ENCODE measurements at places on chromosomes 7 and 10.

- peak; percentile 10 for DNase-seq
Observed at GRCh38 chr7:142383841-142384492, 126.1 kb upstream of the PRSS58 start.

DNA sequence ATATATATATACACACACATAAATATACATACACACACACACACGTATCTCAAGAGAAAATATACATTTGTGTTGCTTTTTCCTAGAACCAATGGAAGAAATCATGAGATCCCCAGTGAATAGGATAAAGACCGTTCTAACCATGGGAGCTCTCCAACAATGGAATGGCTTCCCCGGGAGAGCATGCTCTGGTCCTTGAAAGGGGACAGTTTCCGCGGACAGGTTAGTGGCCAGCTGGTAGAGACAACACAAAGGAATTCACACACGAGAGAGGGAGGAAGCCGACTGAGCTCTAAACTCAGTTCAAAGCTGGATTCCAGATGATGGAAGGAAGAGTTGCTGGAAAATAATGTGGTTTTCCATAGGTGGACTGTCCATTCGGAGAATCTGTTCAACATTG lies 72.7 kb downstream of the SLC37A3 start:
- no peak for DNase-seq

DNA sequence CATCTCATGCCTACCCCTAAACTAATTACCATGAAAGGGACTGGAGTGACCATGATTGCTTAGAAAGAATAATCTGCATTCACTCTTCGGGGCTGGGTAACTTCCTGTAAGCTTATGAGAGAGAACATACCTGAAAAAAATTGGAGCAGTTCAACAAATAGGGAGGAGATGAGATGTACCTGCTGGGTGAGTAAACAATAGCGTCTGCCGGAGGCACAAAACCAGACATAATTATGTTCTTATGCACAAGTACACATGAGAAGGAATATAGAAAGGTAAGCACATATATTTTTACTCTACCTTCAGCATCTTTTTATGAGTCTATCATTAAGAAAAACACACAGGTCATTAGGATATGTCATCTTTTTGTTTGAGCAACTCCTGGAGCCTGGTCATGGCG lies 224.6 kb upstream of the FERD3L start:
- DNase-seq: no peak

DNA sequence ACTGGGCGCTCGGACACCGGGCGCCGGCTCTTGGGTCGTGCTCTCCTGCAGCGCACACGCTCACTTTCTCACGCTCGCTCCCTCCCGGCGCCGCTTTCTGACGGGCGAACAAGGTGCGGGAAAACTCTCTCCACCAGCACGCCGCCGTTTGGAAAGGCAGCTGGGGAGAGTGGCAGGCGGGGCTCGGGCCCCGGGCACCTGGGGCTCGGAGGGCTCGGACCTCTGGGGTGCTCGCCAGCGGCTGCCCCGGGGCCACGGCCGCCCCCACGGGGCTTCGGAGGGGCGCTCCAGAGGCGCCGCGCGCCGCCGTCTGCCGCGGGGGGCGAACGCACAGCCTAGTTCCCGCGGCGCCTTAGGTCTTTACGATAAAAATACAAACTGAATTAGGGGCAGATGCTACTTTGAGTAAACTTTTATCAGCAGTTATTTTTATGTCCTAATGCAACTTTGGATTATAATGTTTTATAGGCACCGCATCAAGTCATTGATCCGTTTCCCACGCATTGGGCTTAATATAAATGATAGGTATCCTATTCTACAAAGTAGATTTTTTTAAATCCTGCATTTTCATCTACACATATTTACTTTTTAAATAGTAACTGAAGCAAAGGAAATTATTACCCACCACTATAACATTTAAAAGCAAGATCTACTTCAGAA lies 535 bp upstream of the EPC1 start:
- DNase-seq: no peak

DNA sequence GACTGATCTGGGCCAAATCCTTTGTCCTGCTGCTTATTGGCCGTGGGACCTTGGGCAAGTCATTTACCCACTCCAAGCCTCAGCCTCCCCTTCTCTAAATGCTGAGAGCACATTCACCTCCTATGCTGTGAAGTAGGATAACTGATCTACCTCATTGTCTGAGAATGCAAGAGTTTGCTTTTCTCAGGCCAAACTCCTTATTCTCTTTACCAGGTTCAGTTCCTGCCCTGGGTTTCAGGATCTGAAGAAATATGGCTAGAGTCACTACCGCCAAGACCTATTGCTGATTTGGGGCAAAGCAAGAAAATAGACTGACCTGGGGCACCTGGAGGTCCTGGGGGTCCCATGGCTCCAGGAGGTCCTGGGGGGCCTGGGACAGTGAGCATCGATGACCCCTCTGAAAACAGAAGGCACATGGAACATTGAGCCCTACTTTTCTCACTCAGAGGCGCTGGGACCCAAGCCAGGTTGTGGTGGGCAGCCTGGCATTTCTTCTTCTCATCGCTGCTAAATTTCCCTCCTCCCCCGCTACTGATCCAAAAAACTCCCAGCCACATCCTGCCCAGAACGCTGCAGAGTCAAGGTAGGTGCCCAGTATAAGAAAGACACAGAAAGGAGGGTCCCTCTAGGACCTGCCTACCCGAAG lies 42.4 kb downstream of the COL17A1 start:
- no peak for DNase-seq

GRCh38 chr7:81725812-81726127 lies 44.1 kb downstream of the HGF start:
- DNase-seq: no peak

DNA sequence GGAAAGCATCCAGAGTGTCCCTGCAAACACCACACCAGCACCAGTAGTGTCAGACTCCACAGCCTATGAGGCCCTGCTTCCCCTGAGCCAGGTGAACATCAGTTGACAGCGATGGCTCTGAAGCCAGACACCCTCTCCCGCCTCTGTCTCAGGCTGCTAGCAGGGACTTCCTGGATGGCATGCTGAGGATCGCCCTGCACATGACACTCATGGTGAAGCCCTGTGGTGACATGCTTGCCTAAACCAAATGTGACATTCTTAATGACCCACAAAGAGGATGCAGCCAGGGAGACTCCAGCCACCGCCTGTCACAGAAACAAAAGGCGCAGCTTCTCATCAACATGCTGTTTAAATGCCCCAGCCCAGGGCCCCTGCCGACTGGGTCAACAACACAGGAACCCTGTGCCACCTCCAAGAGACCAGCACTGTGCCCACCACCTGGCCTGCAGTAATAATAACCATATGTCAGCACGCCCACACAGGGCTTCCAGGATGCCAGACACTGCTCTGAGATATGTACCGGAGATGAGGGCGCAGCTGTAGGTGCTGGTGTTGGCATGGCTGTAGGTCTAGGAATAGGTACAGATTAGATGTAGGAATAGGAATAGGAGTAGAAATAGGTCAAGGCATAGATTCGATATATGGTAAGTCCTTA lies 81.3 kb downstream of the GRID1 start:
- DNase-seq: no peak

DNA sequence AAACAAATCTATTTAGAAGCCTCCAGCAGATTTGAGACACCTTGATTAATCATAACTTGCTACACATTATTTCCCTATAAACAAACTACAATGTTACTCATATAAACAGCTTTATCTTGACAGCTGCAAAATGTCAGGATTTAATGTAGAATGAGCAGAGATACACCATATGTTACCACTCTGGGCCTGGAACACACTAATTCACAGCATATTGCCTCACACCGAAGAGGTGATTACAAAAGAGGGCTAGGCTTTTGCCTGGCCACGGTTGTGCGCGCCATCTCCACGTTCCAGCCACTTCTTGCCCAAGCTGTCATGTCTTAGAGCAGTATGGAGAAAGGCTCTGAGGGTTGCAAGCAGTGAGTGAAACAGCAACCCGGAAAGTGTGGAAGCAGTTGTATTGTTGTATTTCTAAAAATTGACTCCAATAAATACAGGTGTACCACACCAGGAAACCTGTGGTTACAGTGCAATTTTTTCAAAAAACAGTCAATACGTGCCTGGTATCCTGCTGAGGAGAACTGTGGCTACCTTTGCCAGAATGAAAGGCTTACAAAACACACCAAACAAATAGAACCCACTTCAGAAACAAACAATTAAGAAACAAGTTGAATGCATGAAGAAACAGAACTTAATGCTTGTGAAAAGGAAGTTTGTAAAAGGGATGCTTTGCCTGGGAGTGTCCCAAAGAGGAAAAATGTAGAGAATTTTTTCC lies 498.1 kb downstream of the PLXNA4 start:
- no peak for DNase-seq

DNA sequence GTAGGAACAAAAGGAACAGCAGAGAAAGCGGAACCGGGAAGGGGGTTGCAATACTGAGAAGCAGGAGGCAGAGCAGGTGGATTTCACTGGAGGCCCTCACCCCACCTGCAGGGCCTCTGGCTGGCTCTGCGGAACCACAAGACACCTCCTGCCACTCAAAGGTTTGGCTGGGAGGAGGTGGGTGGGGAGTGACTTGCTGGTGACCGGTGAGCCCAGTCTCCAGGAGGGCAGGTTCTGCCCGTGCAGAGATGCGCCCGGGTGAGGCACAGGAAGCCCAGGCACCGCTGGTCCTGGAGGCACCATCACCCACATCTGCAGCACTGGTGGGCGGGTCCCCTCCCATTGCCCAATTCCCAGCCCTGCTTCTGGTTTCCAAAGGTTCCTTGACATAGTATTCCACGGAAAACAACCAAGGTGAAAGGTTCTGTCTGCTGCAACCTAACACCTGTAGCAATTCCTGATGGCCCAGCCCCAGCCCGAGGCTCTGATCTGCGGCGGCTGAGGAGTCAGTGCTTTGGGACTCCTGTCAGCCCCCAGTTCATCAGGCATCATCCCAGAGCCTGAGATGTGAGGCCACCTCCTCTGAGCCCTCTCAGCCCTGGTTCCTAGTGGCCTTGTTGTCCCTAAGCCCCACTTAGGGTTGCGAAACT lies 64.4 kb downstream of the CALML3 start:
- no peak for DNase-seq

DNA sequence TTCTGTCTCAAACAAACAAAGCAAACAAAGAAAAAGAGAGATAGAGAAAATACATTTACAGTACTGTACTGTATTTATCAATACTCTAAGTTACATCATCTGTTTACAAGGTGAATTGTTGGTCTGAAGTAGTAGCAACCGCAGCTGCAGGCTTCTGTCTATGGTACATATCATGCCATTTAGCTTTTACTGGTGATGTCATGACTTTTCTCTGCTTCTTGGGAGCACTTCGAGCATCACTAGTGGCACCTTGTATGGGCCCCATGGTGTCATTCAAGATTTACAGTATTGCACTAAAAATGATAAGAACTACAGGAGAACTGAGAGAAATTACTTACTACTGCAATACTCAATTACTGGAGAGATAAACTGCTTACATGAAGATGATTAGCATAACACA lies 826.9 kb downstream of the CNTNAP2 start:
- DNase-seq: no peak

DNA sequence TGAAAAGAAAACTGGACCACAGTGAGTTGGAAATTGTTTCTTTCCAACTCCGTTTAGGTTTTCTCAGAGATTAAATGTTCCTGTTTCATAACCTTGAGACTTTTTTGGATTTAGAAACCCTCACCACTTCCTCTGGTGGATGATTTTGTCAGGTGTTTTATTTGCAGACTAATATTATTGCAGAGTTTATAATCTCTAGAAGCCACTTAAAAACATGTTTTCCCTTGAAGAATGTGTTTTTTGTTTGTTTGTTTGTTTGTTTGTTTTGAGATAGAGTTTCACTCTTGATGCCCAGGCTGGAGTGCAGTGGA lies 520 bp upstream of the MICU1 start:
- DNase-seq: no peak

DNA sequence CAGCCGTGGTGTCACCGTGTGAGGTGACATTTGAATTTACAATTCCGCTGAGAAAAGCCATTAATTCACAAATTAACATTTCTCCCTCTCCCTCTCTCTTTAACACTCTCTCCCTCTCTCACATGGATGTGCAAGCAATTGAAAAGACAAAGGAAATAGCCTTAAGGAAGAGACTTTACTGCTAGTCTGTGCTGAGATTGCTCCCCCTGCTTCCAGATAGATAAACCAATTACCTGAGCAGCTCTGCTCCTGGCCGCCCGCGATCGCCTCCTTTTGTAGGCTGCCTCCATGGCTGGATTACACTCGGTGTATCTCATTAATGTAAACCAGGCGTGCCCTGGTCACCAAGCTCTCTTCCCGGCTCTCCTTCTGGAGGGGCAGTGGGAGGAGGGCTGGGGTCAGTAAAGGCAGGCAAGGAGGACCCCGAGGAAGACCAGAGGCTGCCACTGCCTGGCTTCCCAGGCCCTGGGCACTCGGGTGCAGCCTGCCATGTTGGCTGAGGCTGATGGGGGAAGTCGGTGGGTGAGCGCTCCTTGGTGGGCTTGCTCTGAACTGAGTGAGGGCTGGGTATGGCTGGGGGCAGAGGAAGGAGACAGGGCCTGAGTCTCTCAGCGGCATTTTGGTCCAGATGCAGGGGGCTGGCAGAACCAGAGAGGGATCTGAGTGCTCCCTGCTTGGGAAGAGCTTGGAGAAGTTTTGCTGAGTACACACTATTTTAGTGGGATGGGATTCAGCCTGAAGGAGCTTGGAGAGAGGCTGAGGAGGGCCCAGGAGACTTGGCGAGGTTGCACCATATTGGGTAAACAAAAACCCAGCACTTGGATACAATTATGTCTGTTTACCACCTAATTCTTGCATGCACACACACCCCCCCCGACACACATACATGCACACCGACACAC lies 42.9 kb downstream of the PAX2 start:
- no peak for DNase-seq

- no peak for DNase-seq
Observed at GRCh38 chr10:30577048-30577447, 52.5 kb downstream of the LYZL2 start.

DNA sequence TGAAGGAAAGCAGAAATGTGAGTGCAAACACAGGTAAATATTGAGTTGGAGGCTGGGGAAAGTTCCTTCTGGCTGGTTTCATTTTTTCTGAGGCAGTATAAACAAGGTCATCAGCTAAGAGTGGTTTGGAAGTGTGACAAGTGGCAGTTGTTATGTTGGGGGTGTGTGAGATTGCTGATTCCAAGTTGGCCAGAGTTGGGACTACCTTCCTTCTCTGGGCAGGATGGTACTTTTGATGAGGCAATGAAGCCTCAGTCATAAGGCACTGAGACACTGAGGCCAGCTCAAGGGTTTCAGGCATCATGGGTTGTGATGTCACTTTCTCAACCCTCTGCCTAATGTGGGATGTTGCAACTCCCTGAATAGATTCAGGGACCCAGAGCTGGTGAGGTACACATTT lies 8.2 kb upstream of the PTTG1IP2 start:
- no peak for DNase-seq

DNA sequence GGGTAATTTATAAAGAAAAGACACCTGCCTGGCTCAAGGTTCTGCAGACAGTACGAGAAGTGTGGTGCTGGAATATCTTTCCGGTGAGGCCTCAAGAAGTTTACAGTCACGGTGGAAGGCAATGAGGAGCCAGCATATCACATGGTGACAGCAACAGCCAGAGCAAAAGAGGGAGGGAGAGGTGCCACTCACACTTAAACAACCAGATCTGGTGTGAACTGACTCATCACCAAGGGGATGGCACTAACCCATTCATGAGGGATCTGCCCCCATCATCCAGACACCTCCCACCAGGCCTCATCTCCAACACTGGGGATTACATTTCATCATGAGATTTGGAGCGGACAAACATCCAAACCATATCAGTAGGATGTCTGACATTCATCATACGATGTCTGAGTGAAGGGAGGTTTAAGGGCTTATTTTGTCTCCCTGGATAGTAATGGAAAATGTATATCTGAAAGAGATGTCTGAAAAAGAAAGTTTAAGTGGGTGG lies 23.5 kb upstream of the KBTBD2 start:
- no peak for DNase-seq
